Amniotic stem cell (primary cell): ENCODE measurements at places on chromosomes 11 and 22.

- DNase-seq = no peak
These were observed 102.9 kb upstream of the THY1 start for GRCh38 chr11:119525867-119526196.

DNA sequence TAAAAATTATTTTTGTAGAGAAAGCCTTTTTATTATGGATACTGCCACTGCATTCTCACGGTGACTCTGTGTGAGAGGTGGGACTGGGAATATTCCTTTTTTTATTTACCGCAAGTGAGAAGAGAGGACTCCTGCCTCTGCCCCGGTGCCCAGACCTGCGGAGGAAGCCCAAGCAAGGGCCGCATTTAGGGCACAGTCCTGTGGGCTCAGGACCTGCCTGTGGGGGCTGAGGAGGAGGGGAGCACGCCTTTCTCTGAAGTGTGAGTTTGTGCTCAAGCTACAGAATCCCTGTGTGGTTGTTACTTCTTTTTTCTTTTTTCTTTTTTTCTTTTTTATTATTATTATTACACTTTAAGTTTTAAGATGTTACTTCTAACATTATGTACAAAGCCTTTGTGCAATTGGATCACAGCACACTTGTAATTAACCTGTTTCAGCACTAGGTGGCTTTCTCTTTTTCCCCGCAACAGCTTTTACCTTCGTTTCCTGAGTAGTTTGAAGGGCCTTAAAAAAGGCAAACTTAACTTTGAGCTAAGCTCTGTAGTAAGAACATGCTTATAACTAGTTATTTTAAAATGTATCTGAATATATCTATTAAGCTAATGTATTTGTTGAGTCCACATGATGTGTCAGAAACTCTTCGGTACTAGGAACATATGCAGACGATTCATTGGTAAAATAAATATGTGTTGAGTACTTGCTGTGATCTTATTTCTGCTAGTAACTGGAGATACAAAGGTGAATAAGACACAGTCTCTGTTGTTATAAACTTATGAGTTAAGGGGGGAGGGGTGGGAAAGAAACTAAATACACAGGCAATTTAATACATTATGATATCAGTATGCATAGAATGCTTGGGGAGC is 18.3 kb downstream of the AMOTL1 start:
- DNase-seq = no peak

DNA sequence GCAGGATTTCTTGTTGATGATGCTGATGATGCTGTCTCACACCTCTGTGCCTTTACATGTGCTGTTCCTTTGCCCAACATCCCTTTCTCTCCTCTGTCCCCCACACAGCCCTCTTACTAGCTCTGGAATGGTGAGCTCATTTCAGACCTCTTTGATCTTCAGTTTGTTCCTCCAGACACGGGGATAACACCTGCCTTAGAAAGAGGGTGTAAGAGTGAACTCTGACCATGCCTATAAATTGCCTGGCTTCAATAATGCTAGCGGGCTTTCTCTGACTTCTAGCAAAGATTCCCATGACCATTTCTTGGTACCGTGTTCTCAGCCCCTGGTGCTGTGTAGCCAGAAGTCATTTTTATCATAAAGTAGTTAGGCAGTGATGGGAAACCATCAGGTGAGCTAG is 55.9 kb upstream of the DRD2 start:
- no peak for DNase-seq

- DNase-seq = no peak
These were observed 5.4 kb downstream of the MUC5B start for GRCh38 chr11:1228101-1228821.

GRCh38 chr11:116239247-116239646 is 533.5 kb downstream of the BUD13 start:
- no peak for DNase-seq

DNA sequence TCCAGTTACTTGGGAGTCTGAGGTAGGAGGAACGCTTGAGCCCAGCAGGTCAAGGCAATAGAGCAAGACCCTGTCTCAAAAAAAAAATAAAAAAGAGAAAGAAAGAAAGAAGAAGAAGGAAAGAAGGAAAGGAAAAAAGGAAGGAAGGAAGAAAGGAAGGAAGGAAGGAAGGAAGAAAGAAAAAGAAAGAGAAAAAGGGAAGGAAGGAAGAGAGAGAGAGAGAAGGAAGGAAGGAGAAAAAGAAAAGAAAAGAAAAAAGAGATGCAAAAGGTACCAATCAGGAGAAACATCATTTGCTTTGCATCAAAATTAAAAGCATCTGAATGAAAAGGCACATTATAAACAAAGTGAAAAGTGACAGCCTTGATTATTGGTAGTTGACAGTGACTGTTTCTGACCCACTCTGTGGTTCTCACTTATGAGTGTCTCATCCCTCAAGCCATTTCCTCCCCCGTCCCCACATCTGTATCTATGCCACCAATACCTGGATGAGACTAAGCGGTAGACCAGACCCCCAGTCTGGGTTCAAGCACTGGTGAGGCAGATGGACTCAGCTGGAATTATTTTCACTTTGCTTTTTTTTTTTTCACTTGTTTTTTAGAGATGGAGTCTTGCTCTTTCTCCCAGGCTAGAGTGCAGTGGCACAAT is 33.0 kb upstream of the XBP1 start:
- no peak for DNase-seq

- no peak for DNase-seq
These were observed 711 bp downstream of the FDX1 start for GRCh38 chr11:110430267-110431050.

GRCh38 chr11:96161307-96162089 is 181.5 kb downstream of the MAML2 start:
- no peak for DNase-seq

- no peak for DNase-seq
These were observed 58.8 kb downstream of the LIF start for GRCh38 chr22:30187529-30188407.

DNA sequence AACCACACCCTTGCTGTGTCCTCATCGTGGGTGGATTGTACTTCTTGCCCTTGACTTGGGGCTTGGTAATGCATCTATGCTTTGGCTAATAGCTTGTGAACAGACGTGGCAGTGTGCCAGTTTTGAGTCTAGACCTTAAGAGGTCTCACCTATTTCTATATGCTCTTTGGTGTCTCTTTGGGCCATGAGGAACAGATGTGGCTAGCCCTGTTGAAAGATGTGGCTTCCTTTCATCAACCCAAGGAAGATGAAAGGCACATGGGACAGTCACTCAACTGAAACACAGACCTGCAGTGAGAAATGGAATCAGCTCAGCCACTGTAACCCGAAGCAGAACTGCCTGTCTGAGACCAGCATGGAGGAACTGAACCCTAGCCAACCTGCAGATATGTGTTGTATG is 7.9 kb upstream of the NELL1 start:
- no peak for DNase-seq
